ENCODE measurements at places on chromosomes 1 and 21.

DNA sequence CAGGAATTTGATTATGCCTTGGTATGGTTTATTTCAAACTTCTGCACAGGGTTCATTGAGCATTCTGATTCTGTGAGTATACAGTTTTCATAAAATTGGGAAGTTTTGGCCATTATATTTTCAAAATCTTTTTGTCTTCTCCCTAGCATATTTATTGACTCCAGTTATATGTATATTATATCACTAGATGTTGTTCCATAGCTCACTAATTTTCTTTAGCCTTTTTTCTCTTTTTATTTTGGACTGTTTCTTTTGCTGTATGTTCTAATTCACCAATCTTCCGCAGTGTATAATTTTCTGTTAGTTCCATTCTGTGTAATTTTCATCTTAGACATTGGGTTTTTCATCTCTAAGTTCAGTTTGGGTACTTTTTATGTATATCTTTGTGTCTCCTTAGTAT lies 31.9 kb downstream of the ZMYM4 start:
- DNase-seq, result no peak

DNA sequence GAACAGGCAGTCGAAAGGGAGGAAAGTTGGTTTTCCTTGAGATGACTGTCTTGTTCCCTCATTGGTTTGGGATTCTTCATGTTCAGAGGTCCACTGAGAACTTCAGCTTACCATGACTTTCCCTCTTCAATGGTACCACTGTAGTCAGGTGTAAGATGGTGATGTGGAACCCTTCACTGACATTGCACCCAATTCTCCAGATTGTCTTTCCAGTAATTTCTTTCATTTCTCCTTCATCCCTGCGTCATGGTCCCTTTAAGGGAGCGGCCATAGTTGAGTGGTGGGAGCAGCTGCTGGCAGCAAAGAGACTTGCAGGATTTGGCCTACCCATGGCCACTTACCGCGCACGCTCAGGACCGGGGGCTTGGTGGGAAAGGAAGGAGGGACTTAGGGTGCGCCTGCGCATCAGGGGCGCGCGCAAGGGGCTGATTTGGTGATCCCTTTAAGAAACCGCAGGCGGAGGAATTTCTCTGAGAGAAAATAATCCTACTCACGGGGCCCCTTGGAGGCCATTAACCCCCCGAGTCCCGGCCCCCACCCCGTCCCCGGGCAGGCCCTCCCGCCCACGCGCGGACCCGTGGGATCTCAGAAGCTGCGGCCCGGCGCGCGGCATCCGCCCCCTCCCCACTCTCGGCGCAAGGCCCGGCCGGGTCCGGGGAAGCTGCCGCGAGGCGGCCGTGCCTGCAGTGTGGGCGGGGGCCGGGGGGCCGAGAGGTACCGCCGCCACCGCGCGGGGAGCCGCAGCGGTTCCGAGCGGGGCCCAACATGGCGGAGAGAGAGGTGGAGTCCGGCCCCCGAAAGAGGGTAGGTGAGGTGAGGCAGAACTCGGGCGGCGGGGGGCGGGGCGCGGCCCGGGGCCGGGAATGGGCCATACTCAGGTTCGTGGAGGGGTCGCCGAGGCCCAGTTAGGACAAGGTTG lies at the start of gene ZMYM4:
Gene ZMYM4 (plus strand): TSS at position 428 of the 919 bp plus-strand sequence. CDS start 338 bp downstream, at position 766.
- peak; percentile 95 for DNase-seq

GRCh38 chr1:111756124-111756513 lies 418 bp downstream of the DDX20 start:
- DNase-seq, result no peak

GRCh38 chr1:201890223-201890622 lies 1.5 kb downstream of the SHISA4 start:
- DNase-seq, result no peak

GRCh38 chr1:240503558-240503957 lies 108.4 kb downstream of the GREM2 start:
- DNase-seq, result no peak

GRCh38 chr1:217105437-217105836 lies 382.2 kb upstream of the ESRRG start:
- DNase-seq, result no peak

- no peak for DNase-seq
Measured at GRCh38 chr1:201302163-201303152, 19.2 kb downstream of the PKP1 start.

DNA sequence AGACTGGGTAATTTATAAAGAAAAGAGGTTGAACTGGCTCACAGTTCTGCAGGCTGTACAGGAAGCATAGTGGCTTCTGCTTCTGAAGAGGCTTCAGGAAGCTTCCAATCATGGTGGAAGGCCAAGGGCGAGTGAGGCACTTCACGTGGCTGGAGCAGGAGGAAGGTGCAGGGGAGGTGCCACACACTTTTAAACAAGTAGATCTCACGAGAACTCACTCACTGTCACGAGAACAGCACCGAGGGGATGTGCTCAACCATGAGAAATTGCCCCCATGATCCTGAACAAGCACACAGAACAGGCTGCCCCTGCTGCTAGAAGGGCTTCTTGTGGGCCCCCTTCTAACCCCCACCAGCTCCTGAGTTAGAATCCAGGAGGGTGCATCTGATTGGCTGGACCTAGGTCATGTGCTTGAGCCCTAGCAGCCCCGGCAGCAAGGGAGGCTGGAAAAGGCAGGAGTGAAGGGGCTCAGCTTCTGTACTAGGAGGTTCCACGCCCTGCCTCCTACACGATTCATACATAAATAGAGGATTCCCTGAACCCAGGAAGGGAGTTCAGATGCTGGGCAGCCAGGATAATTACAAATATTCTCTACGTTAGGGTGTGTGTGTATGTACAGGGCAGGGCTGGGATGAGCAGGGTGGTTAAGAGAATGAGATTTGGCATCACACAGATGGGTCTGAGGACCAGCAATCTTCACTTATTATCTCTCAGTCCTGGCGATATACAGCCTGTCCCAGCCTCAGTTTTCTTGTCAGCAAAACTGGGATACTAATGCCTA lies 72.8 kb upstream of the ATP5PO start:
- no peak for DNase-seq

DNA sequence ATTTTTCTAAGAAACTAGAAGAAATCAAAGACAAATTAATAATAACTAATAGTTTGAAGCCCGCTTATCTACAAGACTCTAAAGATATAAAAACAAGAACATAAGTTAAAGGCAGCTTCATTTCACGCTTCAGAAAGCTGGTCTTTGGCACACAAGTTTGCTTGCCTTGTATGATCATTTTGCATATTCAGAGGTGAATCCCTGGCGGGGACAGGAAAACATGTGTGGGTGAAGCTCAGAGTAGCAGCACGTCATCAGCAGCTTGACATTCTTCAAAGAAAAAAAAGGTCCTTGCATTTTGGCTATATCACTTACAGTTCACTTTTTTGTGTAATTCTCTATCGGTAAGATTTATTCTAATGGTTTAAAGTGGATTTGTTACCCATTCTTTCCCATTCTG lies 1911.8 kb downstream of the MRPL39 start:
- DNase-seq, result peak; percentile 14

- no peak for DNase-seq
Measured at GRCh38 chr1:204294357-204294756, 65.4 kb downstream of the PLEKHA6 start.

- DNase-seq, result no peak
Measured at GRCh38 chr1:44151808-44152207, 10.4 kb upstream of the KLF18 start.

- peak; percentile 28 for DNase-seq
Measured at GRCh38 chr21:33993286-33994231, 78.0 kb upstream of the ATP5PO start.

DNA sequence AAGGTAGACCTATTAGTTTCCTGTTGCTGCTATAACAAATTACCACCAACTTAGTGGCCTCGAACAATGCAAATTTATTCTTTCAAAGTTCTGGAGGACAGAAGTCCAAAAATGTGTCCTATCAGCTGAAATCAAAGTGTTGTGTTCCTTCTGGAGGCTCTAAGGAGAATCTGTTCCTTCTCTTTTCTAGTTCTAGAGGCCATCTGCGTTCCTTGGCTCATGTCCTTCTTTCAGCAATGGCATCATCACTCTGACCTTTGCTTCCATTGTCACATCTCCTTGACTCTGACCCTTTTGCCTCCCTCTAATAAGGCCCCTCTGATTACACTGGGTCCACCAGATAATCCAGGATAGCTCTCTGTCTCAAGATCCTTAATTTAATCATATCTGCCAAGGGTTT lies 1.2 kb upstream of the MR1 start:
- DNase-seq, result no peak

GRCh38 chr21:38468989-38469388 lies 29.3 kb downstream of the ERG start:
- no peak for DNase-seq

DNA sequence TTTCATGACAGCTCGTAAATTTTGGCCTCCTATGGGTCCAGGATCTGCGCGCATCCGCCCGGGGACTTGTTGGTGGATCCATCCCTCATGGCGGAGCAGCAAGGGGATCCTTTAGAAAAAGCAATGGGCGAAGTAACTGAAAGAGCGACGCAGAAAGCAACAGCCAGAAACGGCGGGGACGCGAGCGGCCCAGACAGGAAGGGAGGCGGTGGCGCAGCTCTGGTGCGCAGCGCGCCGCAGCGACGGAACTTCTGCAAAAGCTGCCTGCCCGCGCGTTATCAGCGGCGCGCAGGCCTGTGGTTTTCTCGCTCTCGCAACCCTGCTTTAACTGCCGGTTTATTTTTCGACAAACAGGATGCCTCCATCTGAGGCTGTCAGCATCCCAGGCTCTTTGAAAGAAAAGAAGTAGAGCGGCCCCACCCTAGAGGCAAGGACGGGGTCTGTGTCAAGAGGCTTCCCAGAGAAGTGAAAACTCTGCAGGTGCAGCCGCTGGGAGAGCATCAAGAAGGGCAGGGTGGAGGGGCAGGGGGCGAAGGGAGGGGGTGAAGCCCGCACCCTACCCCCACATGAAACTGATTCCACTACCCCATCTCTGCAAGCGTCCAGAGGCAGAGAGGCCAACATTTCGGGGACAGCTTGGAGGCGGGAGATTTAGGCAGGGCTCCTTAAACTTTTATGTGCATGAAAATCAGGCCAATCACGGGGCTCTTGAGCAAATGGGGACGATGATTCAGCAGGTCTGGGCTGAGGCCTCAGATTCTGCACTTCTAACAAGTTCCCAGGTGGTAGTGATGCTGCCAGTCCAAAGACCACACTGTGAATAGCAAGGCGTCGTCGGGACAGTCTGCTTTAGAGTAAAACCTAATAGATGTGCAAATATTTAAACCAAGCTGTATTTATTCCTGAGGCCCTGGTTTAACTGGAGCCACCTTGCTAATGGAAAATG lies 22.2 kb downstream of the RUNX1 start:
- peak; percentile 90 for DNase-seq

DNA sequence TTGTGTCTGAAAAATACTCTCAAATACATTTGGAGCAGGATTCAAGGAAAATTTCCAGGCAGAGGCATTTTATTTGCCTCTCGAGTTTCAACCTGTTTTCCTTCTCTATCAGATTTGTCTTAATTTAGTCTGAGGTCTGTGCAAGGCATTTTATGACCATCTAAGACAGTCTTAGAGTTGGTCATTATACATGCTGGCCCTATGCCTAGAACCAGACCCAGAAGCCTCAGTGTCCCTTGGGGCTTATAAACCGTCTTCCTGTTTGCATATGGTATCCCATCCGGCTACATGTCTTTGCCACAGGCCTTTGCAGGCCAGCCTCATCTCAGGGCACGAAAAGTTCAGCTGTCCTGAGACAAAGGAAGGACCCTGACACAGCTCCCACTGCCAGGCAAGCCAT lies 346.1 kb downstream of the SIPA1L2 start:
- DNase-seq, result no peak

DNA sequence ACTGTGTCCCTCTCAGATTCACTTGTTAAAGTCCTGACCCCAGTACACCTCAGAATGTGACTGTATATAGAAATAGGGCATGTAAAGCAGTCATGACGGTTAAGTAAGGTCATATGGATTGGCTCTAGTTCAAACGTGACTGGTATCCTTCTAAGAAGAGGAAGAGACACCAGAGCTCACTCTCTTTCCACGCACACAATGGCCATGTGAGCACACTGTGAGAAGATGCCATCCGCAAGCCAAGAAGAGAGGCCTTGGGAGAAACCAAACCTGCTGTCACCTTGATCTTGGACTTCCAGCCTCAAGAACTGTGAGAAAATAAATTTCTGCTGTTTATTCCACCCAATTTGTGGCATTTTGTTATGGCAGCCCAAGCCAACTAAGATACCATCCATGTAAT lies 56.8 kb upstream of the IRF2BP2 start:
- no peak for DNase-seq

DNA sequence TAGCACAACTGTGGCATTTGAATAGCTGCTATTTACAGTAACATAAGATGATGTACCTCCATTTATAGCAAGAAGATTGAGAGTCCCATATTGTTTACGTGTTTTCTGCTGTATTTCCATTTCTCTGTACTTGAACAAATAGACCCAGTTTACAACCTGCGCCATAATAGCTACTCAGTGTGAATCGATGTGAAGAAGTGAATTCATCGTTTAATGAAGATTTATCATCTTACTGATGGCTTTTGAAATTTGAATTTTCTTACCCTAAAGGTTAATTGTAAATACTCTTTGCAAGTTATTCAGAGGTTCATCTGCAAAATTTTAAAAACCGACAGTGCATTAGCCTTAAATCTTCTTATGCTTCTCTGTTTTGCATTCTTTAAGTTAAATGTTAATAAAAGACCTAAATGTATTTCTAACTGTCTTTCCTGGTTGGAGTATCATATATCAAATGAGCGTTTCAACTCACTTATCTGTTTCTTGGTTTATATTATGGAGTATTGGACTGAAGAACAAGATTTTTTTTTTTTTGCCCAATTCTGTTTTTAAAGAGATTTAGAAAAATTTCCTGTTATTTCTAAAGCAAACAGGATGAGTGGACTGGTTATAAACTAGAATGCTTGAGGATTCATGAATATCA lies 2.2 kb downstream of the MACO1 start:
- no peak for DNase-seq

DNA sequence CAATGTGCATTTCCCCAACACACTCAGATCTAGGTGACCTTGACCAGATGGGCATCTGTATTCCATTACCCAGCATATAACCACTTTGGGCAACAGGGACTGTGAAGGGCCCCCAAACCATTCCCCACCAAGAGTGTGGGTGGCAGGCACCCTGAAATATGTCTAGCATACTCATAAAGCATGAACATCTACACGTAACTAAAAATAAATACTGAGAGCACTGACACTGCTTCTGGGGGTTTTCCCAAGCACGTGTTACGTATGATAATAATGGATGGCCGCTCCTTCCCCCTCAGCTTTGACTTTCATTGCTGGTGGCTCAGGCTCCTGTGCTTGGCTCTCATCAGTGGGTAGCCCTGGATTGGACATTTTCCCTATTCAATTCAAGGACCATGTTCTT lies 39.1 kb downstream of the IGSF3 start:
- DNase-seq, result no peak

DNA sequence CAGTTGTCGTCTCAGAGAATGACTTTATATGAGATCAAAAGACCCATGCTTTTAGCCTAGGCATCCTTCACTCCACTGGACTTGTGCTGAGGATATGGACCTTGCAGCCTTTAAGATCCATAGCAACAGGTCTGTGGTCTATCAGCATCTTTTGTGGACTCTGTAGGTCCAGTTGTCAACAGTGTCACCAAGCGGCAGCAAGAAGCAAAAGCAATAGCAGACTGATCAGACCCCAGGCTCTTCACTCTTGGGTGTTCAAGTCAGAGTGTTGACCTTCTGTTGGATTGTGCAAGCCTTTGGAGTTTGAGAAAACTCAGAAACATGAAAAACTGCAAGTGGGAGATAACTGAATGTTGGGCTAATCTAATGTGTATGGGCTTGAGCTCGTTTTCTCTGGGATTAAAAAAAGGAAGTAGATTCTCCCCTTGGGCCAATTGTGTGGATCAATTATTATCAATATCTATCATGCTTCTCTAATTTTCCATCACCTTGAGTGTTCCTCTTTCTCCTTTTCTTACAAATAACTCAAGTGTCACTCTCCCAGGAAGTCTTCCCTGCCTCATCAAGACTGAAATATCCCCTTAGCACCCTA lies 144.2 kb downstream of the LYPLAL1 start:
- no peak for DNase-seq

All from CD4-positive, alpha-beta T cell treated with Interleukin-4 for 1 hour (primary cell).